ENCODE measurements at places on chromosomes 2 and 18.

DNA sequence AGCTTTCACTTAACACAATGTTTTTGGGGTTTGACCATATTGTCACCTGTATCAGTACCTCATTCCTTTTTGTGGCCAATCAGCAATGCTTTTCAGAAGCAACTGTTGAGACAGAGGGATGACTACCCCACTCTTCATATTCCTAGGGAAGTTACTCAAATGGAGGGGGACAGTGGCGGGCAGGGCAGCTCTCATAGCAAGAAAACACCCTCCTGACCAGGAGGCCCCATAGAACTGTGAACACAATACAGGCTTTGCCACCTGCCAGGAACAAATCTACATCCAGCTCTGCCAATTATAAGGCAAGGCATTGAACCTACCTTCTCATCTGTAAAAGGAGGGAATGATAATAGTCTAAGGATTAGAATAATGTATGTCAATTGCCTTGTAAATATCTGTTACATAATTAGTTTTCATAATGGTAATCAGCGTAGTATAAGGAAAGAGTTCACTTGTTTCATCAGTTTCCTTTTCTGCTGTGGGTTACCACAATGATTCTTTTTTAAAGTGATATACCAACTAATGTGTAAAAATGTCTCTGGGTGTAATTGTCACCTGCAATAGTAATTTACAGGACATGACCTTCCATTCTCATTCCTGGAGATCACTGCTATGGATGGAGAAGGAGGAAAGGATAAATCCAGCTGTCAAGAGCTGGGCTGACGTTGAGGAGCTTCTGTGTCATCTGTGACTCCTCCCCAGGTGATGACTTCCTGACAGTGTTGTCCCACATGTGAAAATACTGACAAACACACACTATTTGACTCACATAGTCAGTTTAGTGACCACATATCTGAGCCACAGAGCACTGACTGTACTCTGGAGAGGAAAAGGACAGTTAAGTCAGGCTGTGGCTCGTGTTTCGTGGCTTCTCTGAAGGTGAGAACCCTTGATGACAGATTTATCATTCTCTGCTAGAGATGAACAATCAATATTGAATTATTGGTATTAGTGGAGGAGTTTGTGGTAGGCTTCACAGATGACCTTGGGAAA, 13.5 kb downstream of the ALPK2 start:
- DNase-seq: no peak

DNA sequence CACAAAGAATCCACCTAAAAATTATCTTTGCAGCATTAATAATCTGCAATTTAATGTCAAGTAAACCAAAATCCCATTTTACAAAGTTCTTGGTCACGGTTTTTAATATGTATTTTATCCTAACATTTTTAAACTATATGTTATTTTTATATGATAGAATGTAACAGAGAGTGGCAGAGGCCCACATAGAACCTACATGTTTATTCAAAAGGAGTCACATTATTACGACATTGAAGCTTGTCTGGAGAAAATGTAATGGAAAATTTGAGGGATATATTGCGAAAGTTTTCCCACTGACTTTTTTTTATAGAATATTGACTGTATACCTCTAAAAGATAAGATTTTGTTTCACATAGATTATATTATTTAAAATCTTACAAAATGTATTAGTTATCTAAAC, 89.7 kb upstream of the COL3A1 start:
- DNase-seq: no peak

DNA sequence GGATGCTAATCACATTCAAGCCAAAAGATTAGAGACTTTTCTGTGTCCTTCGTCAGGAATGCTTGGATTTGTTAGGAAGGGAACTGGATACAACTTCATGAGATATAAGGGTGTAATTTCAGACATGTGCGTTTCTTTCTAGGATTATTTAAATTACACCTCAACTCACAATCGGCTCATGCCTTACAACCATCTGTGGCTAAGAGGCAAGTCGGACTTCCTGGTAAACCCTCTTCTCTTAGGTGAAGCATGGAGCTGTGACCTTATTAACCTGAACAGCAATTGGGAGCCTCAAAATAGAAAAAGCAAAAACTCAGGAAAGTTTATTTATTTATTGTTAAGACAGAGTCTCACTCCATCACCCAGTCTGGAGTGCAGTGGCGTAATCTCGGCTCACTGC, 61.8 kb downstream of the SEMA4F start:
- DNase-seq: no peak

- DNase-seq: peak; percentile 60
These were observed 105.4 kb upstream of the MMADHC start for GRCh38 chr2:149692961-149693396.

- no peak for DNase-seq
These were observed 16.7 kb upstream of the FOSL2 start for GRCh38 chr2:28375742-28376631.

- peak; percentile 70 for DNase-seq
These were observed 640 bp downstream of the ROCK2 start for GRCh38 chr2:11343650-11344341.

DNA sequence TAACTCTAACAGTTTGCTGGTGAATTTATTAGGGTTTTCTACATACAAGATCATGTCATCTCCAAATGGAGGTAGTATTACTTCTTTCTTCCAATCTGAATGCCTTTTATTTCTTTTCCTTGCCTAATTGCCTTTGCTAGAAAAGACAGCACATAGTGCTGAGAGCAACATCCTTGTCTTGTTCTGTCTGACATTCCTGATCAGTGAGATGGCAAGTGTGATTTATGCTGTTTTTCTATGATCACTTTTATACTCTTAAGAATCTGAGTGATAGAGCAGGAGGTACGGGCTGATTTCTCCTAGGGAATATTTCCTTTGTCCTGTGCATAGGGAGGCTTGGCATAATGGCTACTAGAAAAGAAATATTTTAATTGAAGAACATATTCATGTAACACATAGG, 17.3 kb downstream of the LYPD6B start:
- no peak for DNase-seq

- peak; percentile 42 for DNase-seq
These were observed 38.6 kb upstream of the POLE4 start for GRCh38 chr2:74919827-74920226.

- no peak for DNase-seq
These were observed 164.5 kb downstream of the CERS6 start for GRCh38 chr2:168620554-168620953.

GRCh38 chr2:153972412-153972811, 100.7 kb downstream of the GALNT13 start:
- DNase-seq: no peak

- no peak for DNase-seq
These were observed 158.8 kb downstream of the TMEFF2 start for GRCh38 chr2:192035731-192036442.

- DNase-seq: peak; percentile 62
These were observed 48.7 kb downstream of the SERTAD2 start for GRCh38 chr2:64605026-64605471.

GRCh38 chr18:62372156-62372555, 47.0 kb downstream of the TNFRSF11A start:
- DNase-seq: no peak

GRCh38 chr2:237968048-237968862, 1.4 kb downstream of the UBE2F start:
- peak; percentile 93 for DNase-seq

DNA sequence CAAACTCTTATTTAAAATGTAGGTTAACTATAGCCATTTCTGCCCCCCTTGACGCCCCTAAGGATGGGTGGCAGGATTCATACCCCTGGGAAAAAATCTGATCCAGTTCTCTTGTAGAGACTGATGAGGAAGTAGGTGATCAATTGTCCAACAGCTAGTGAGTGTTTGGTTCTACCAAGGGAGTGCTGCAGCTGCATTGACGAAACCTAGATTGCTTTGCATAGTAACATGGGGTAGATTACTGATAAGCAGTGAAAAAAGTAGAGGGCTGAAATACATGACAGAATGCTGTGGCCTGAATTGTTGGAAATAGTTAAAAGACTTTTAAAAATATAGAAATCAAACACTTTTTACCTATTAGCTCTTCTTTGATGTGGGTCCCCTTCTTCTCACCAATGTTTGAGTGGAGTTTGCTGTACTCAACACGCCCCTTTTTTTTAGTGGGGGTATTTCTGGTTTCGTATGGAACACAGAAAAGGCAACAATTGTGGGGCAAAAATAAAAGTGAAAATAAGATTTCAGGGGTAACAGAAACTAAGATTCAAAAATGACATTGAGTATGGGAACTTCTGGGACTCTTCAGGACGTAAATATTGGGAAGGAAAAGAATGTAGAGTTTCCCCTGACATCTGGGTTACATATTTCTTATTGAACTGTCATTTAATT, 66.2 kb downstream of the MAIP1 start:
- no peak for DNase-seq

DNA sequence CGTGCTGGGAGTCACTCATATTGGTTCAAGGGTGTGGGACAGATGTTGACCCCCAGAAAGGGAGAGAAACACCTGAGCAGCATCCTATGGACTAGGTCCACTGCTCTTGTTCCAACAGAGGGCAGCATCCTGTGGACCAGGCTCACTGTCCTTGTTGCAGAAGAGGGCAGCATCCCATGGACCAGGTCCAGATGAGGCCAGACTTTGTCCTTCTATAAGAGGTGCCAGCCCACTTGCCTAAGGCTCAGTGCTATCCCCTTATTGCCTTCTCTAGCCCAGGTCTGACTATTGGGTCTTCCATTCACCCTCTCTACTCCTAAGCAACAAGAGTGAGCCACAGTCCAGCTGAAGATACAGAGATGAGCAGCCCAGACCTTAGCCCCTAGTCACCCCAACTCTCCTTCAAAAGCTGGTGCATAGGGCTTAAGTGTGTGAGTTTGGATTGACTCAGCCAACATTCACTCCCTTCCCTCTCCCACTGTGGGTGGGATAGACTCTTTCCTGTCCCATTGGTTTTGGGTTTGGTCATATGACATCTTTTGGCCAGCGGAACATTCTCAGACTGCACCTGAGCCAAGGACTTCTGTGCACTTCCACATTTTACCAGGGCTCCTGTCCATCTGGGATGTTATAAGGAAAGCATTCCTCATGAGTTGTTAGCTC, 132.4 kb upstream of the GPC1 start:
- DNase-seq: no peak

- peak; percentile 32 for DNase-seq
These were observed 10.4 kb downstream of the FIGLA start for GRCh38 chr2:70779911-70780545.

DNA sequence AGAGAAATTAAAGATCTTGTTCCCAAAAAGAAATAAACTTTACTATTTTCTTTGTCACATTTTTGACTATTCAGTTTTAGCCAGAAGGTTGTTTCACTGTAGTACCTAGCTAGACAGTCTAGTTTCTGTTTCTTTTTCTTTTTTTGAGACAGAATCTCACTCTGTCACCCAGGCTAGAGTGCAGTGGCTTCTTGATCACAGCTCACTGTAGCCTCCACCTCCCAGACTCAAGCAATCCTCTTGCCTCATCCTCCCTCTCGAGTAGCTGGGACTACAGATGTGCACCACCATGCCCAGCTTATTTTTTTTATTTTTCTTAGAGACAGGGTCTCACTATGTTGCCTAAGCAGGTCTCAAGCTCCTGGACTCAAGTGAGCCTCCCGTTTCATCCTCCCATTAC, 2.2 kb downstream of the RBM45 start:
- no peak for DNase-seq

GRCh38 chr18:75173125-75173432, 35.9 kb downstream of the PTGR3 start:
- peak; percentile 49 for DNase-seq

- DNase-seq: no peak
These were observed 88.1 kb downstream of the MRPS9 start for GRCh38 chr2:105125920-105126319.

DNA sequence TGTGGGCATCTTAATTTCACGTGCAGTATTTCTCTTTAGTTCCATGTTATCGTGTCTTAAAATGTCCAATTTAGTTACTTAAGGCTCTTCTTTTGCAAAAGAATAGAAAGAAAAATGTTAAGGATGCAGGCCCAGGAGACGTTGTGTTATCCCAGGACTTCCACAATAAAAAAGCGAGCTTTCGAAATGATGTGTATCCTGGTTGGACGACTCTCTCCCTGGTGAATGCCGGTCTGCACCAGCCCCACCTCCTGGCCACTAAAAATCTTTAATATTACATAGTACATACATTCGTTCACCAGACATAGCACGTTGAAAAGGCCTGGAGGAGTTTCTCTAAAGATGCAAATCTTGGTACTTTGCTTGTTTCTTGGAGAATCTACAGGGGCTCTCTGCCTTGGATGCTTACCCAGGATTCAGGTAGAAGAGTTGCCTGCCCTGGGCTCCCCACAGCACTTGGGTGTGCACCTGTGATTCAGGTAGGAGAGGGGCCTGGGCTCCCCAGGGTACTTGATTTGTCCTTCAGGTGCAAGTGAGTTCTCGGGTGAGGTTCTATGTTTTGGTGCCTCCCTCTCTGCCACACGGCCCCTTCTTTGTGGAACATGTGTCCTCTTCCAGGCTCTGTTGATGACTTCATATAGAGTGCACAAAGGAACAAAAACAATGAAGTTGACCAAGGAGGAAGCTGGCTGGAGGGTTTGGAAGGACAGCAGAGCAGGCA, 26.6 kb downstream of the TWIST2 start:
- DNase-seq: peak; percentile 73

GRCh38 chr18:34050661-34051060, 174.1 kb downstream of the NOL4 start:
- DNase-seq: peak; percentile 51

DNA sequence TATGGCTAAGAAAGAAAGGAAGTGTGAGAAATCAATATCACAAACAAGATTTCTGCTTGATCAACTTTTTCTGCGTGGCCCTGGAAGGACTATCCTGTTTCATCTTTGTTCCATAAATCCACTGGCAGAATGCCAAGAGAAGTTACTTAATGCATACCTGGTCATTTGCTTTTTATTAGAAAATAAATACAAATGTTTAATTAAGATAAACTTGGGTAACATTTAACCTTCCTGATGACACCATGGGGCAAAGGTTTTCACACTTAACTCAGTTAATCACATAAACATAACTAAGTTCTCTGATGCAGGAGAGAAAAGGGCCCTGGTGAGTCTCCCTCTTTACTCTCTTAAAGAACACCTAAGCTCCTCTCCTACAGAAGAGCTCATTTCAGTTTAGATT, 203.3 kb downstream of the AFF3 start:
- no peak for DNase-seq

DNA sequence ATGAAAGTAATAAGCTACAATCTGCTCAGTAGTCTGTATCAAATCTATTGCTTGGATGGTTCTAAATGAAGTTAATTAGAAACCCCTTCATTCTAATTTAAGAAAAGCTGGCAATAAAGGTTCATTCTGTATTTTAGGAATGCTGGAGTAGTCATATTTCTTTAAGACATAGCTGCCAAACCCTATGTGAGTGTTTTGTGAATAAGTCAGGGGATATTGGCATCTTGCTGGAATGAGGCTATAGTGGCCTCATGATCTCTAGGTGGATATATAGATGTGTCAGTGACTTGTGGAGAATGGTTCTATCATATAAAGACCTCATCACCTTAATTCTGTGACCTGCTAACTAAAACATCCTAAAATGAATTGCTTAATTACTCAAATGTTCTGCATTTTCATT, 196.3 kb downstream of the PDE1A start:
- no peak for DNase-seq

GRCh38 chr2:237662671-237663093, 35.3 kb downstream of the LRRFIP1 start:
- DNase-seq: peak; percentile 95

- no peak for DNase-seq
These were observed 525.2 kb downstream of the TNS1 start for GRCh38 chr2:217477583-217477982.
